ENCODE measurements at places on chromosomes 16 and 17. TPM values are rescaled to one million over a fixed set of nuclear protein-coding genes. Genes with fewer than 3 reads are reported as not detected.

DNA sequence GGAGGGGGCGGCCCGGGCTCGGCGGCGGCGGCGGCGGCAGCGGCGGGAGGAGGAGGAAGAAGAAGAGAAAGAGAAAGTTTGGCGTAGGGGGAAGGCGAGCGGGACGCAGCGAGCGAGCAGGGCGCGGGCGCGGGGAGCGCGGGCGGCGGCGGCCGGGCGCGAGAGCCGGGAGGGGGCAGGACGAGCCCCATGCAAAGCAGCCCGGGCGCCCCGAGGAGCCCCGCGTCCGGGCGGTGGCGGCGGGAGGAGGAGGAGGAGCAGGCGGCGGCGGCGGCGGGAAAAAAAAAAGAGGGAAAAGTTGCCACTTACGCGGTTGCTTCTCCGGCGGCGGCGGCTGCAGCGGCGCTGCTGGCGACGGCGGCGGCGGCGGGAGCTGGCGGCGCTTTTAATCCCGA lies 10.3 kb upstream of the ZFHX3 start:
- H3K27ac ChIP-seq: peak overlapping the region; percentile 99
- H3K27me3 ChIP-seq: no peaks in the 10 kb centered on the region
- H3K4me3 ChIP-seq: peak overlapping the region; percentile 89

DNA sequence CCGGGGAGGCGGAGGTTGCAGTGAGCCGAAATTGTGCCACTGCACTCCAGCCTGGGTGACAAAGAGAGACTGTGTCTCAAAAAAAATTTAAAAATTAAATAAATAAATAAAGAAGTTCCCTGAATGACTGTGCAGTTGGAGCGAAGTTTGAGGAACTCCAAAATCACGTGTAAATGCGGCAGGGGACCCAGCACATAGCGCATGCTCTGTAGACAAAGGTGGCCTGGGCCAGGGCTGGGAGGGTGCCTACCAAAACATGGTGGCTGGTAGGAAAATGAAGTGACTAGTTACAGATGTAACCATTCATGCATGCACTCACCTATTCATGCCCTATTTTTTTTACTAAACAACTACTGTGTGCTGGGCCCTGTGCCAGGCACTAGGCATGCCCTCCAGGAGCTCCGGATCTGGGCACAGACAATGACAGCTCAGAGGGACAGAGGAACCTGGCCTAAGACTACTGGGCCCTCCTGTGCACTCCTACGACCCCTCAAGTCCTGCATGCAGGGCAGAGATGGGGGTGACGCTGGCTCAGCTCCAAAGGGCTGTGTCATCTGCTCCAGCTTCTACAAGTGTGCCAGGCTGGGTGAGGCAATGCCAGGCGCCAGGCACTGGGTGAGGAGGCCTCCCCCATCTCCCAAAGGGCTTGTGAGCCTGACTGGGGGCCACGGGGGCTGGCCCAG lies 65.3 kb downstream of the RMI2 start:
- no peak overlapping the region for H3K4me3 ChIP-seq
- DNase-seq: peak; percentile 23
- no peaks in the 10 kb centered on the region for H3K27me3 ChIP-seq
- no peaks in the 10 kb centered on the region for H3K36me3 ChIP-seq
- peak overlapping the region; percentile 35 for H3K27ac ChIP-seq

GRCh38 chr16:58589326-58589905 lies 40.2 kb downstream of the CNOT1 start:
- no peaks in the 10 kb centered on the region for H3K4me1 ChIP-seq
- no peak overlapping the region for H3K27ac ChIP-seq
- H3K36me3 ChIP-seq: peaks cover 37% of the 10 kb centered on the region
- no peak overlapping the region for H3K4me3 ChIP-seq
- H3K27me3 ChIP-seq: no peaks in the 10 kb centered on the region

DNA sequence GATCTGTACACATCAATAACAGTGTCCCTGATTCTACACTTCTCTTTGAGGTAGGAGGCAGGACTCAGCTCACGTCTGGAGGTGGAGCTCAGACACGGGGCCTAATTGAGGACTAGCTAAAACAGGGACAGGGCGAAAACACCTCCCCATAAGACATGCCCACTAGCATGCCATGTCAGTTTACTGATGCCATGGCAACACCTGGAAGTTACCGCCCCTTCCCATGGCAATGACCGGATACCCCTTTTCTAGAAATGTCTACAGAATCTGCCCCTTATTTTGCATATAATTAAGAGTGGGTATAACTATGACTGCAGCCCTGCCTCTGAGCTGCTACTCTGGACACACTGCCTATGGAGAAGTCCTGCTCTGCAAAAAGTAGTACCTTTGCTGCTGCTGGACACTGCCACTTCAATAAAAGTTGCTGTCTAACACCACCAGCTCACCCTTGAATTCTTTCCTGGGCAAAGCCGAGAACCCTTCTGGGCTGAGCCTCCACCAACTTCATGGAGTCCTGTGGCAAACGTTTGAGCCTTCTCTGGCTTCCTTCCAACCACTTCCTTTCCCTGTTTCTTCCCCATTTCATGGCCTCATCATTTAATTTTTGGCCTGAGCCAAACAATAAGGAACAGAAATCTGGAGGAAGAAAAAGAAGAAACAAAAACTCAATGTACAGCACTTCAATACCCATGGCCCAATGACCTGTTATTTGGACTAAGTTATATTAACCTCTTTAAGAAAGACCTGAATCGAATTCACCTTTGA lies 21.0 kb downstream of the PHB1 start:
- H3K36me3 ChIP-seq: no peaks in the 10 kb centered on the region
- H3K4me1 ChIP-seq: peaks cover 3% of the 10 kb centered on the region
- no peak for DNase-seq

DNA sequence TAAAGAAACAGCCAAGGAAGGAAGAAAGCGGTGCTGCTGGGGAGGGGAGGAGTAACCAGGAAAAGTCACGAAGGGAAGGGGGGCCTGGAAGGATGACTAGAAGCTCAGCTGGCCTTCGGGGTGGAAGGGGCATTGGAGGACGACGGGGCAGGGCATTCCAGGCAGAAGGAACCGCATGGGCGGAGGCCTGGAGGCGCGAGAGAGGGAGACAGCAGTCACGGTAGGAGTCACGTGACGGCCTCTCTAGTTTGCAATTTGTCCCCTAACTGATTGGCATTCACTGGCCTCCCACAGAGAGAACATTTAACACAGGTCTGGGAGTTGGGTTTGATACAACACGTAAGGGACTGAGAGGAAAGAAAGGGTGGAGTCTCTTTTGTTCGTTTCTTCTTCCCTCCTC lies 63.9 kb downstream of the RTN4RL1 start:
- H3K27me3 ChIP-seq: no peaks in the 10 kb centered on the region
- H3K27ac ChIP-seq: no peak overlapping the region
- H3K4me1 ChIP-seq: peaks cover 11% of the 10 kb centered on the region
- DNase-seq: no peak

- no peaks in the 10 kb centered on the region for H3K4me1 ChIP-seq
- H3K27me3 ChIP-seq: no peaks in the 10 kb centered on the region
- no peak for DNase-seq
- no peaks in the 10 kb centered on the region for H3K36me3 ChIP-seq
- H3K4me3 ChIP-seq: no peak overlapping the region
Measured at GRCh38 chr16:63080746-63081145, 1044.5 kb upstream of the CDH8 start.

DNA sequence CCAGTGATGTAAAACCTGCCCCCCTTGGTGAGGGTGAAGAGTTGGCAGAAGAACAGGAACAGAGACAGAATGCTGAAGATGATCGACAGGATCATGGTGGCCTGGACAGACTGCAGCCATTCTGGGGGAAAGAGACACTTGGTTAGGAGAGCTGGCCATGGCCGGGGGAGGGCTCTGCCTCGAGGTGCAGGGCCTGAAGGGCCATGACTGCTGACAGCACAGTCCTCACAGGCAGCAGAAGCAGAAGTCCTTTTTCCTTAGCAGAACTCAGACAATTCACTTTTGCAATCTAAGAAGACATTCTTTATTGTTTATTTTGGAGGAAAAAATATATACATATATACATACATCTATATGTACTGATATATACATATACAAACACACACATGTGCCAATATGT lies 25.6 kb downstream of the PMP22 start:
- H3K27me3 ChIP-seq: no peaks in the 10 kb centered on the region
- H3K36me3 ChIP-seq: peaks cover 37% of the 10 kb centered on the region
- H3K4me1 ChIP-seq: peaks cover 11% of the 10 kb centered on the region
- DNase-seq: no peak
- H3K4me3 ChIP-seq: no peak overlapping the region

CDH16 gene
- total RNA-seq: not detected

ST6GALNAC1 gene
- 1.2 TPM for total RNA-seq

Data from thoracic aorta (tissue), 2 donors.